T-helper 17 cell (primary cell): ENCODE measurements at places on chromosomes 3 and 15. TPM values are rescaled to one million over a fixed set of nuclear protein-coding genes. Genes with fewer than 3 reads are reported as not detected.

Gene ZNF660
- total RNA-seq, result not detected

Gene SKOR1
- total RNA-seq, result 2.7 TPM

- no peak for DNase-seq
Measured at GRCh38 chr3:168807448-168807847, 711.7 kb upstream of the GOLIM4 start.

Gene PSTPIP1
- total RNA-seq, result 129 TPM

Gene CCDC13
- not detected for total RNA-seq

DNA sequence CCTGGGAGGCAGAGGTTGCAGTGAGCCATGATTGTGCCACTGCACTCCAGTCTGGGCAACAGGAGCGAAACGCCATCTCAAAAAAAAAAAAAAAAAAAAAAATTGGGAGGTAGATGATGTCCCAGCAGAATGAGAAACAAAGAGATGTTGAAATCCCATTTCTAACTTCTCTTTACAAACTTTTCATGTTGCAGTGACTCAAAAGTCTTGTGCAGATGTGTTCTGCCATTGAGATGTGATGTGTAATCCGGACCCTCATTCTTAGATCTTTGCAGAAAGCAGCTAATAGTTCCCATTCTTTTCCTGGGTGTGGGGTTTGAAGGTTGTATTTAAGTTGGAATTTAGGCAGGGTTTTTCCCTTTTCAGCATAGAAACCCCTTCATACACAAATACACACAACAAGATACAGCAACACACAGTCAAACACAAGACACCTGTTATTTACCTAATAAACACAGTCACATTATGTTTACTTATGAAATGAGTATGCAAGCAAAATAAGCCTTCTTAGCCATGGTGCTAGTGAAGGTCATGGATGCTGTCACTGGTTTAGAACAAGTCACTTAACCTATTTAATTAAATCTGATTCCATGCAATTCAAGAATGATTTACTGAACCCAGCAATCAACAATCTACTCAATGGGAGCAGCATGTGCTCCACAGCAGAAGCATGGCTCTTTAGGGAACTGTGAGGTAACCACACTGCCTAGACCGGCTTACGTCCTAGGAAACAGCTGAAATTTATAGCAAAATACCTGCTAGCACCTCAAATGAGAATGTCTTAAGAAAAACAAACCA is 14.9 kb downstream of the SIAH2 start:
- DNase-seq, result no peak

DNA sequence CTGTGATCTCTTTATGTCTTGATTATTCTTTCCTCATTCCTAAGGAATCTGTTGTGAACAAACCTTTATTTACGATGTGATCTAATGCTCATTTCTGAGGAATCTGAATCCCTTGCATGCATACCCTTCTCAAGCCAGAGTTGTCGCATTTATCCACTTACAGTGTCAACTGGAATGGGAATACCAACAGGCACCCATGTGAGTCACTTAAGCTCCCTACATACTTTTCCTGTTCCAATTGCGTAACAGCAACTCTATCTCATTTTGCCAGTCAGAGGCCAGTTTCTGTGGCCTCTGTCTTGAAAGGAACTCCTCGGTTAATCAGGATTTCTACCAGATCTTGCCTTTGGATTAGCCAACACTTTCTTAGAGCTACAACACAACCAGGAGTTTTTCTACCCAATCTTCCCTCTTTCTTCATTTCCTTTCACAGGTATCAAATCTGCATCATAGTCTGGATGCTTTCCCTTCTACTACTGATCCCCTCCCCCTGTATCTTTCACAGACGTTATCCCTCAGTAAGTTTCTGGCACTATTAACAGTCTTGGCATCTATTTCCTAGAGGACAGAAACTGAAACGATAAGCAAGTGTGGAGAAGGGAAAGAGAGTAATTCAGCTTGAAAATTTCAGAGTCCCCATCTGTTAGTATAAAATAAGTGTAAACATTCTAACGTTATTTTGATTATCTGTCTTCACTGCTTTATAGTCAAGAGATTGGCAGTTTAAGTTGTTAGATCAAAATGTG is 66.8 kb upstream of the BCHE start:
- no peak for DNase-seq

GRCh38 chr15:49306551-49306950 is 116.5 kb upstream of the FGF7 start:
- DNase-seq, result no peak

DNA sequence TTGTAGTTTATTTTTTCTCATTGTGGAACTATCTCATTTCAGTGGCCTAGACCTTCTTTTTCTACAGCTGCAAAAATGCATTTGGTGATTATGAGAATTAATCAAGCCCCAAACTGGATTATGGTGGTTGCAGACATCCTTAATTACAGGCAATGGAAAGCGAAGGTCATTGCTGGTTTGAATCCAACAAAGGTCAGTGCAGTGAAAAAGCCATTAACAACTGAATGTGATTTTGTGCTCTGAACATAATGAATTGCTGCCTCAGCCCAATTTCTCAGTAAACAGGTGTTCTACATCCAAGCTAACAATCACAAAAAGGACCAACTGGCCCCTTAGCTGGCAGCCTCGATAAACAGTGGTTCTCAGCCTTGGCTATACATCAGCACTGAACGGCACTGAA is 260.1 kb upstream of the DPPA4 start:
- no peak for DNase-seq

DNA sequence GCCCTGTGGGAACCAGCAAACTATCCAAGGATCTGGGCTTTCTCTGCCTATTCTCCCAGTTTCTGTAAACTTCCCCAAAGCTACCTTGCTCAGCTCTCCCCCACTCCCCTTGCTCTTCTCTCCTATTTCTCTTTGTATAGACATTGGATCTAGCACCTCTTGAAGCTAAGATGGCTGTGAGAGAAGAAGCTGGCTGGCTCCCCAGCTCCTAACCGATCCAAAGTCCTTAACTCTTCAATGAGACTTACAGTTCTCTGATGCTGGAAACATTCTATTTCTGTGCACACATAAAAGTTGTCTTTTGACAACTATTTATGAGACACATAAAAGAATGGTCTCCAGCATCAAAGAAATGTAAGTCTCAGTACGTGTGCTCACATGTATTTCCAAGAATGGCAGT is 70.6 kb upstream of the C3orf80 start:
- DNase-seq, result no peak

- DNase-seq, result no peak
Measured at GRCh38 chr15:63499611-63500010, 4.8 kb upstream of the USP3 start.

Gene CHD2
- total RNA-seq, result 505 TPM

DNA sequence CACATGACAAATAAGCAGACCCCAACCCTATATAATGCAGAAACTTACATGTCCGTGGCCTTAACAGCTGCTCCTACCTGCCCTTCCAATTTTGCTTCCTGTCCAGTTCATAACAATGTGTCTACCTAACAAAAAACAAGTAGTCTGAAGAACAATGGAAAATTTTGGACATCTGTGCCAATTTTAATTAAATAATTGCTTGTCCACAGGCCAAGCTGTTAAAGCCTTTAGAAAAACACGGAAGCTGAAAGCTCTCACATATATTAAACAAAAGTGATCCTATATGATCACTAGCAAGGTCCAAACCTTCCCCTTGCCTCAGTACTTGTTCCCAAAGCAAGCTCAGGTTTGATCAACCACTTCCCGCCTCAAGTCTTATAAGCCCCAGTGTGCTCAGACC is 37.1 kb downstream of the MAGI1 start:
- no peak for DNase-seq

GRCh38 chr15:58882243-58882642 is 51.2 kb downstream of the SLTM start:
- no peak for DNase-seq

Gene HCLS1
- total RNA-seq, result 277 TPM

GRCh38 chr3:191314109-191314728 is 15.0 kb upstream of the CCDC50 start:
- DNase-seq, result no peak

DNA sequence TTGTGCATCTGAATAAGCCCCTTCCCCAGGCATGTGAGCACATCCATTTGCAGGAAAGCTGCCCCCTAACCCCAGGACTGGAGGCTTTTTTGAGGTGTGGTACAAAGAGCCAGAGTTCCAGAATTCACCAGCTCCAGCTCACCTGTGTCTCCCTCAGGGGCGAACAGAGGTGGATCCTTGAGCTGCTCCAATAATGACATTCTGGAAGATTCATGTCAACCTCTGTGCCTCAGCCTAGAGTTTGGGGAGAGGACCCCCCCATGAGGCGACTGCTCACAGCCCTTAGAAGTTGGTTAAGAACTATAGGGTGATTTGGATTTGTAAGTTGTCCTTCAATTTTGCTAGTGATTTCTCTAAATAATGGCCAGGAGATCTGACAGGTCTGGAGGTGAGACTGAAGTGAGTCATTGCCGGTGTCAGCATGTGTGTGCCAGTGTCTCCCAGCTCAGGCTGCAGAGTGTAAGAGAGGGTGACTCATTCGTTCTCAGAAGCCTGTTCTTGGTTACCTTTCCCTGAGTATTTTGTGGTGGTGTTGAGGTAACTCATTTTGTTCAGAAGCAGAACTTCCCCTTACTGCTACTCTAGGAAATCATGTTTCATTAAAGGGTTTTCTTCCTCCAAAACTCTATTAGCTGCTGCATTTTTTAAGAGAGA is 136.9 kb upstream of the TOPAZ1 start:
- DNase-seq, result no peak

Gene FETUB
- not detected for total RNA-seq

Gene LZTFL1
- 13.0 TPM for total RNA-seq

Gene LRCH3
- total RNA-seq, result 48.6 TPM

GRCh38 chr3:28575100-28575745 is 226.6 kb upstream of the AZI2 start:
- DNase-seq, result no peak

DNA sequence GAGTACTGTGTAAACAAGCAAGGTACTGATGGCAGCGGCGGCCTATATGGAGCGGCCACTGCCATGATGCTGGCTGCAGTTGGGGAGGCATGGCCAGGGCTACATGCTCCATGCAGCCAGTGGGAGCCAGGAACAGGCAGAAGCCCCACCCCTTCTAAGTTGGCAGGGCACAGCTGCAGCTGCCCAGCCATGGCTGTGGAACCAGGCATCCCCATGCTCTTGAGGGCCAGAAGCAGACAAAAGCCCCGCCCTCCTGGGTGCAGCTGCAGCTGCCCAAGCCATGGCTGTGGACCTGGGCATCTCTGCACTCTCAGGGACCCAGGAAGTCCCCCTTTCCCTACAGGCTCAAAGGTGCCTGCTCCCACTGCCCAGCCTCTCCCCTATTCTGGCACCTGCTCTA is 150.9 kb downstream of the FMN1 start:
- no peak for DNase-seq

- DNase-seq, result no peak
Measured at GRCh38 chr3:64462203-64462602, 225.6 kb downstream of the ADAMTS9 start.

DNA sequence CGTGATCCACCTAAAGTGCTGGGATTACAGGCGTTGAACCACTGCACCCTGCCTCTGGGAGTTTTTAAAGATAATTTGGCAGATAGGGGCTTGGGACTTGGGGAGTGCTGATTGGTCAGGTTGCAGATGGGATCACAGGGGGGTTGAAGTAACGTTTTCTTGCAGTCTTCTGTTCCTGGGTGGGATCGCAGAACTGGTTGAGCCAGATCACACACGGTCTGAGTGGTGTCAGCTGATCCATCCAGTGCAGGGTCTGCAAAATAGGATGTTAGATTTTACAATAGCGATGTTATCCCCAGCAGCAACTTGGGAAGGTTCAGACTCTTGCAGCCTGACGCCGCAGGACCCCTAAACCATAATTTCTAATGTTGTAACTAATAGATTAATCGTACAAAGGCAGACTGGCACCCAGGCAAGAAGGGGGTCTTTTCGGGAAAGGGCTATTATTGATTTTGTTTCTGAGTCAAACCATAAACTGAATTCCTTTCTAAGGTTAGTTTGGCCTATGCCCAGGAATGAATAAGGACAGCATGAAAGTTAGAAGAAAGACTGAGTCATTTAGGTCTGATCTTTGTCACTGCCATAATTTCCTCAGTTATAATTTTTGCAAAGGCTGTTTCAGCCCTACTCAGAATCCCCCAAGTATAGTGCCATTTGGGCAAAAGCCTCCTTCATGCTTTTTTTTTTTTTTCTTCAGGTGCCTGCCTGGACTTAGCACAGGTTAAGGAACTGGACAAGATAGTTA is 1.5 kb upstream of the CA12 start:
- no peak for DNase-seq

Gene DUOXA1
- 0.57 TPM for total RNA-seq

DNA sequence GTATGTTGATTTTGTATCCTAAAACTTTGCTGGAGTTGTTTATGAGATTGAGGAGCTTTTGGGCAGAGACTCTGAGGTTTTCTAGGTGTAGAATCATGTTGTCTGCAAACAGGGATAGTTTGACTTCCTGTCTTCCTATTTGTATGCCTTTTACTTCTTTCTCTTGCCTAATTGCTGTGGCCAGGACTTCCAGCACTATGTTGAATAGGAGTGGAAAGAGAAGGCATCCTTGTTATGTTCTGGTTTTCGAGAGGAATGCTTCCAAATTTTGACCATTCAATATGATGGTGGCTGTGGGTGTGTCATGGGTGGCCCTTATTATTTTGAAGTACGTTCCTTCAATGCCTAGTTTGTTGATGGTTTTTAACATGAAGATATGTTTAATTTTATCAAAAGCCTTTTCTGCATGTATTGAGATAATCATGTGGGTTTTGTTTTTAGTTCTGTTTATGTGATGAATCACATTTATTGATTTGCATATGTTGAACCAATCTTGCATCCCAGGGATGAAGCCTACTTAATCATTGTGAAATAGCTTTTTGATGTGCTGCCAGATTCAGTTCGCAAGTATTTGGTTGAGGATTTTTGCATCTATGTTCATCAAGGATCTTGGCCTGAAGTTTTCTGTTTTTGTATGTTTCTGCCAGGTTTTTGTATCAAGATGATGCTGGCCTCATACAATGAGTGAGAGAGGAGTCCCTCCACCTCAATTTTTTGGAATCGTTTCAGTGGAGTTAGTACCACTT is 188.1 kb downstream of the MINAR1 start:
- DNase-seq, result no peak

- DNase-seq, result no peak
Measured at GRCh38 chr3:117302428-117302827, 592.8 kb downstream of the TUSC7 start.

DNA sequence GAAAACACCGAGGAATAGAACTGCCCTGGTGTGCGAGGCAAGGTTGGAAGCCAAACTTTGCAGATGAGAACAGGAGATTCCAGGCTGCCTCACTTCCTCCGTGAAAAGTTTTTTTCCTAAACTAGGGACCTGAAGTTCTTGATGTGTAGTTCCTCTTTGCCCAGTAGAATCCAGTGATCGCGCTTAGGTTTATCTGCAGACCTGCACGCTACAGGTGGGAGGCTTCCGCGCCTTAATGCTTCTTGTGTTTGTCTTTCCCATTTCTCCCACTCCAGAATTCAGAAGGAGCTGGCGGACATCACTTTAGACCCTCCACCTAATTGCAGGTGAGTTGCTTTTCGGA is 5.4 kb downstream of the UBE2E1 start:
- DNase-seq, result no peak

DNA sequence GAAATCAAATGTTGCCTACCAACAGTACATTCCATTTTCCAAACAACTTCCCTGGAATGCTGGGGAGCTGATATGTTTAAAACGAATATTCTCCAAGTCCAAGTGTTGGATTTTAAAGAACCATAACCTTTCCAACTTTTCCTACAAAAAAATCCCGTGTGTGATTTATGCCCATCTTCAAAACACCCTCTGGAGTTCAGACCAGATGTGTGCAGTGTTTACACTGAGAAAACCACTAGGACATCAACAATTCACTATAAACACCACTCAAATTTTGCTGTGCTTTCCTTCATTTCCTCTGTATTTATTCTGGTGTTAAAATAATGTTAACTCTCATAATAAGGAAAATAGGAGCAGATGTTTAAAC is 2.4 kb downstream of the VGLL4 start:
- no peak for DNase-seq
